ENCODE measurements at places on chromosomes 2 and 18.

GRCh38 chr2:219778189-219778588 is 150.8 kb downstream of the SLC4A3 start:
- DNase-seq = no peak

DNA sequence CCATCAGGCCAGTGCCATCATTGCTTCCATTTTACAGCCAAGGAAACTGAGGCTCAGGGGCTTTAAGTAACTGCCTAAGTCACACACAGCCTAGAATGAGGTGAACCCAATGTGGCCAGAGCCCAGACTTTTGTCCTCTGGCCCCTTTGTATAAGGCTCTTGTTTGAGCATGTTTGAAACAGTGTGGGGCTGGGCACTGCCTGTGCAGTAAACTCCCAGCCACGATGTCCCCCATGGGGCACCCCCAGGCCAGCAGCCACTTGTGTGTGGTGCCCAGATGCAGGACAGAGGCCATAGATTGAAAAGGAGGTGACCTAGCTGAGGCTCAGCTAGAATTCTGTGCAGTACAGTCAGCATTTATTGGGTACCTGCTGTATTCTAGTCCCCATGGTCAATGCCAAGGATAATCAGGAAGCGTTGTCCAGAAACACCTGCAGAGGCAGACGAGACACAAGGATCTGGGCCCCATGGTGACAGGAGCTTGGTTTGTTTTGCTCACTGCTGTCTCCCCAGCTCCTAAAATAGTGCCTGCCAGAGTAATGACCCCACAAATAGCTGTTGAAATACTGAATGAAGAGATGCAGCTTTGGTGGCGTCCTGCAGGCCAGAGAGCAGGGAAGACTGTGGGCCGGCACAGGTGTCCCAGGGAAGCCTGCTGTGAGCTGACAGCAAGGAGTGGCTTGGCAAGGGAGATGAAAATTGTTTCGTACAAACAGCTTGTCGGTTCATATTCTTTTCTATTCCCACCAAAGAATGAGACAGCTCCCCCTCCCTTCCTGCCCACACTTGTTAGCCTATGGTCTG is 160.7 kb downstream of the LDLRAD4 start:
- no peak for DNase-seq

- DNase-seq = no peak
Observed at GRCh38 chr18:67742954-67743353, 226.4 kb upstream of the DSEL start.

DNA sequence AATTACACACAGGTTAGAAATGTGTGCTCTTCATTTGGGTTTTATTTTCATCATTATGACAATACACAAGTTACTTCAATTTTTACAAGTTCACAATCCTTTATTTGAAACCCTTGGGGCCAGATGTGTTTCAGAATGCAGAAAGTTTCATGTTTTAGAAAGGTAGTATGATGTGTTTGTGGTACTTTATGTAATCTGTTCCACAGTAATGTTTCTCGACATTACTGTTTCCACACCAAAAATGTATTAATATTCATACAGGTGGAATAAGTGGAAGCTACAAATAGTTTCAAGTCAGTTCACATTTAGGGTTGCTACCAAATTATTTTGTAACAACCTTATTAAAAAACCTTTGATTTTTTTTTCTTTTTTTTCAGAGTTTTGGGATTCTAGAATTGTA is 10.4 kb downstream of the UBE2E3 start:
- no peak for DNase-seq

- no peak for DNase-seq
Observed at GRCh38 chr2:209662021-209662420, 109.6 kb upstream of the UNC80 start.

DNA sequence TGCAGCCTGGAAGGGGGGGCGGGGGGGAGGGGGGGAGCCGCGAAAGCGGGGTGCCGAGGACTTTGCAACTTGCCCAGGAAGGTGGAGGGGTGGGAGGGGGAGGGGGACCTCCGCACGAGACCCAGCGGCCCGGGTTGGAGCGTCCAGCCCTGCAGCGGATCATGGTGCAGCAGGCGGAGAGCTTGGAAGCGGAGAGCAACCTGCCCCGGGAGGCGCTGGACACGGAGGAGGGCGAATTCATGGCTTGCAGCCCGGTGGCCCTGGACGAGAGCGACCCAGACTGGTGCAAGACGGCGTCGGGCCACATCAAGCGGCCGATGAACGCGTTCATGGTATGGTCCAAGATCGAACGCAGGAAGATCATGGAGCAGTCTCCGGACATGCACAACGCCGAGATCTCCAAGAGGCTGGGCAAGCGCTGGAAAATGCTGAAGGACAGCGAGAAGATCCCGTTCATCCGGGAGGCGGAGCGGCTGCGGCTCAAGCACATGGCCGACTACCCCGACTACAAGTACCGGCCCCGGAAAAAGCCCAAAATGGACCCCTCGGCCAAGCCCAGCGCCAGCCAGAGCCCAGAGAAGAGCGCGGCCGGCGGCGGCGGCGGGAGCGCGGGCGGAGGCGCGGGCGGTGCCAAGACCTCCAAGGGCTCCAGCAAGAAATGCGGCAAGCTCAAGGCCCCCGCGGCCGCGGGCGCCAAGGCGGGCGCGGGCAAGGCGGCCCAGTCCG is 540 bp downstream of the SOX11 start:
- DNase-seq = no peak

GRCh38 chr18:72502671-72503431 is 41.3 kb downstream of the CBLN2 start:
- no peak for DNase-seq

DNA sequence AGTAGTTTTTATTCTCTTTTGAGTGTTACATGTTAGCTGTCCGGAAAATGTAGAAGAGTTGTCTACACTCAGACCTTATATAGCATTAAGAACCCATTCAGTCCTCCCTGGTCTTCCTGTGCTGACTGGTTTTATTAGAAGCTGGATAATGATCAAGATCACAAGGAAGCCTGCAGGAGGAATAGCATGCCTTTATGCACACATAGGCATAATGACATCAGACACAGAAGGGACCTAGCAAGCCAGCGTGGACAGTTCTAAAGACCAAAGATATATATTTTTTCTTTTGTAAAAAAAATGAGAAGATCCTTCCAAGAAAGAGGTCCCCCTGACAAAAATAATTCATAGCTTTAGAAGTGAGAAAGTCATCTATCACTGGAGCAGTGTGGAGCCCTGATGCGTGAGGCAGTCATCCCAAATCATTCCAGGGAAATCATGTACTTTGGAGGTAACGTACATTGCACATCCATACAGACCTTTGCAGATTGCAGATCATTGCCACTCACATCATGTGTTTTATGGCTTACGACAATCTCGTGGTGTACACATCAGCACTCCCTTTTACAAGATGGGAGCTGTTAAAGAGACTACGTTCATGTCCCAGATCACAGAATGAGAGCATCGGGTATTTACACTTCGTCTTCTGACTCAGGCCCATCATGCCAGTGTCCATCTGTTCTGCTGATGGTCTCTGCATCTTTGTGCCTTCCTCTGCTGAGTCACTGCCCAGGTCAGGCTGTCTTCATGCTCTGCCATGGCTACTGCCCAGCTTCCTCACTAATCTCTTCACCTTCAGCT is 334.0 kb downstream of the SOCS6 start:
- no peak for DNase-seq

DNA sequence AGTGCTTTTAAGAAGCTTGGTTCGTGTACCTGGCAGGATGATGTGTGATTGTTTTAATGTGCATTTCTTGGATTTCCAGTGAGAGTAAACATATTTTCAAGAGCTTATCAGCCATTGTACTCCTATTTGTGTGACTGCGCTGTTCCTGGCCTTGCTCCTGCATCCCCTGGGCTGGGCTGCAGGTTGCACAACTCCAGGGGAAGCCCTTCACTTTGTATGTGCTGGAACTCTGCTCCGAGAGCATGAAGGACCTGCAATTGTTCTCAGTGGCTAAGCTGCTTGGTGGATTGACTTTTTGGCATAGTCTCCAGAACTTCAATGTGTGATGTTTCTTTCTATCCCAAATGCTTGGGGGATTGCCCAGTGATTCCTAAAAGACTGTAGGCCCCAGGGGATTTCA is 18.8 kb downstream of the ATP6V1C2 start:
- DNase-seq = no peak

DNA sequence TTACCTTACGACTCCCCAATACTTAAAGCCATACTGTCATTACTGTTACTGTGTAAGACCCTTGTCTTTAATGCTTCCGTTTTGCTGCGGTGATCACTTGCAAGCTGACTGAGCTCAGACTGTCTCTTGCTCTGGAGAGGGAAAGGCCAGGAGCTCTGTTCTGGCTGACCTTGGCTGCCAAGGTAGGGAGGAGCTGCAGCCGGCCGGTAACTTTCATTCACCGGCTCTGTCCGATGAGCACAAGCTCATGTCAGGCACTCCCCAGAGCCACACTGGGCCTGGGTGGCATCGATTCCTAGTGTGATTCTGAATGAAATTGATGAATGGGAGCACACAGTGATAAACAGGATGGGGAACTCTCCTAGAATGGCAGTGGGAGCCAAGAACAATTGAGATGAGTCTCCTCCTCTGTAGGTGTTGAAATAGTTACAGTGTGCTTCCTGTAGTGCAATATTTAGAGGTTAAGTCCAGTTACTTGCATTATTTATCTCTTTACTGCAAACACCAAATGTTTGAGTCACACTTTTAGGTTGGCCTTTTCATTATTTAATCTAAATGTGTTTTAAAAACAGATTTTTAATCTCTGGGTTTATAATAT is 100.9 kb downstream of the ATP9B start:
- no peak for DNase-seq

GRCh38 chr2:12824778-12825379 is 108.1 kb downstream of the TRIB2 start:
- DNase-seq = no peak

GRCh38 chr2:43214253-43214652 is 12.2 kb downstream of the ZFP36L2 start:
- DNase-seq = no peak

GRCh38 chr18:55484773-55485172 is 103.2 kb downstream of the TCF4 start:
- DNase-seq = no peak

DNA sequence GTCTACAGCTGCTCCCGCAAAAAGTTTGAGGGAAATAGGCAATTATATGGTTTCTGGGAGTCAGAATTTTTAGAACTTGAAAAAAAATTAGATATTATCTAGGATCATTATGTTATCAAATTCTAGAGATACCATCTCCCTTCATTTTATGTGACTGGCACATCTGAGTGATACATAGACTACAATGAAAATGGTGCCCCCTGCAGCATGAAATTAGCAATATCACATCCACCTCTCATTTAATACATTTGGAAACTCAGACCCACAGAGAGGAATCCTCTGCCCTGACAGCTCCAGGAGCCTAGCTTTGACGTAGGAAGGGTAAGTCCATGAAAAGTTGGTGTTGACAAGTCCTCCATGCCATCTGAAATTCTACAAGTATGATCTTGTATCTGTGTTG is 381.6 kb downstream of the SUCLG1 start:
- DNase-seq = no peak

DNA sequence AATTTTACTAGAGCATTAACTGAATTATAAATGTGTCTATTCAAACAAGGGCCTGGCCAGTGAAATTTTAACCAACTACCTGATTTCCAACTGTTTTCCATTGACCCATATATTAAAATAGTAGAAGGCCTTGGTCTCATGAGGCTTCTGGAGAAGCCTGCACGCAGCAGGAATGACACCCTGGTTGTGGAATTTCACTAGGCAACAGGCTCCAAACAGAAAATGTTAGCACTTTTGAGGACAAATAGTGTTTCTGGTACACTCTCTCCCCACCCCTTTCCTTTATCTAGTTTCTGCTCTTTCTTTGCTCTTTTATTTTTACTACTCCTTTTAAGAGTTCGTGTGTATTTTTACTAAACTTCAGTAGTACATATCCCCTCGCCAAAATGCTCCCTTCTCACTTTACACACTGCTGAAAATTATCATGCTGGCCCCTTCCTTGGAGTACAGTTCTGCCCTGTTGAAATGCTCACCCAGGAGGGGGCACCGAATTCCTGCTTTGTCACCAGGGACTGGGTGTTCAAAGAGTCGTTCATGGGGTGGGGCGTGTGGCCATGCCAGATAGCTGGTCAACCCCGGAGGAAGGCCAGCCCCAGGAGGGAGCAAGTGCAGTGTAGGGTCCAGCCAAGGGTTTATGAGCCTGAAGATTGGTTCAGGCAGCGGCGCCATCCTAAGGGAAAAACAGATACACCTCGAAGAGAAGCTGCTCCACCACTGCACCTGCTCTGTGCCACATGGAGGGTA is 22.1 kb upstream of the COL6A3 start:
- no peak for DNase-seq

DNA sequence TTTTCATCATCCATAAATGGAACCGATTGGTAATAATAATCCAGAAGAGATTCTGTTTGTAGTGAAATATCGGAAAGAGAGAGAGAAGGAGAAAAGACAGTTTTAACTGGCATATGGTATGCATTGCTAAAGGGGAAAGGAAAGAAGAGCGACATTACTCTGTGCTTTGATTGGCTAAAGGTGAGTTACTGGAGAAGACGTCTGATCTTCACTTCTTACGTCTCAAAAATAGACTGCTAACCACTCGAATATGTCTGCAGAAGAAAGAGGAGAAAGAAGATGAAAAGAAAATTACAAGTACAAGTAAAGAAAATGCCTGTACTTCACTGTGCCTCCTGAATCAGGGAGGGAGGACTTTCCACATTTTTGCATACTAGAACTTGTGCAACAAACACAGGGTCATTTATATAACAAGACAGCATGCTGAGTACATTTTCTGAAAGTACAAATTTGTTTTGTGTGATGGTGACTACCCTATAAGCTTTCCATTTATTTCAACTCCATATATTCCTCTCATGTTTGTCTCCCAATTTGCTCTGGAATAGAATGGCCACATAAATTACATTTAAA is 787.2 kb downstream of the RNF144A start:
- DNase-seq = no peak

GRCh38 chr2:100990166-100990565 is 11.9 kb upstream of the RPL31 start:
- DNase-seq = no peak

DNA sequence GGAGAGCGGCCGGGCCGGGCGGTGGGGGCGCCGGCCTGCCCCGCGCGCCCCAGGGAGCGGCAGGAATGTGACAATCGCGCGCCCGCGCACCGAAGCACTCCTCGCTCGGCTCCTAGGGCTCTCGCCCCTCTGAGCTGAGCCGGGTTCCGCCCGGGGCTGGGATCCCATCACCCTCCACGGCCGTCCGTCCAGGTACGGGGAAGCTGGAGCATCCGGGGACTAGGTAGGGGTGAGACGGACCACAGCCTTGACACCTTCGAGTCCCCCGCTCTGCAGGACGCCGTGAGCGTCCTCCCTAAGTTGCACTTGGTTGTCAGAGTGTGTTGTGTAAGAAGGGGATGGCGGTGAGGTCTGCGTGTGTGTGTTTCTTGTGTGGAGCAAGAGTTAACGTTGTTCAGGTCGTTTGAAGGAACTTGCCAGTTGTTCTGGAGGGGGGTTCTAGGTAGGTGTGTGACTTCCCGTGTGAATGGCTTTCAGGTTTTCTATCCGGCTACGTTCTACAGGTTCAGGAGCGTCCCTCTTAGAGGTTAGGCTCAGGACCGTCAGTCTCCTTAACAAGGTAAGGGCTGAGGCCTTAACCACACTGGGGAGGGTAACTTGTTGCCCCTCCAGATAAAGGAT is 393 bp downstream of the IL1R1 start:
- DNase-seq = no peak

All from activated naive CD4-positive, alpha-beta T cell (primary cell).